ENCODE measurements at places on chromosomes 13 and 19.
A peak's percentile ranks its signal among the peaks of the same experiment; 100 is the strongest.

GRCh38 chr13:97324115-97324514, 102.0 kb downstream of the MBNL2 start:
- DNase-seq = no peak

- no peak for DNase-seq
These were observed 319 bp downstream of the NKG7 start for GRCh38 chr19:51372021-51372648.

DNA sequence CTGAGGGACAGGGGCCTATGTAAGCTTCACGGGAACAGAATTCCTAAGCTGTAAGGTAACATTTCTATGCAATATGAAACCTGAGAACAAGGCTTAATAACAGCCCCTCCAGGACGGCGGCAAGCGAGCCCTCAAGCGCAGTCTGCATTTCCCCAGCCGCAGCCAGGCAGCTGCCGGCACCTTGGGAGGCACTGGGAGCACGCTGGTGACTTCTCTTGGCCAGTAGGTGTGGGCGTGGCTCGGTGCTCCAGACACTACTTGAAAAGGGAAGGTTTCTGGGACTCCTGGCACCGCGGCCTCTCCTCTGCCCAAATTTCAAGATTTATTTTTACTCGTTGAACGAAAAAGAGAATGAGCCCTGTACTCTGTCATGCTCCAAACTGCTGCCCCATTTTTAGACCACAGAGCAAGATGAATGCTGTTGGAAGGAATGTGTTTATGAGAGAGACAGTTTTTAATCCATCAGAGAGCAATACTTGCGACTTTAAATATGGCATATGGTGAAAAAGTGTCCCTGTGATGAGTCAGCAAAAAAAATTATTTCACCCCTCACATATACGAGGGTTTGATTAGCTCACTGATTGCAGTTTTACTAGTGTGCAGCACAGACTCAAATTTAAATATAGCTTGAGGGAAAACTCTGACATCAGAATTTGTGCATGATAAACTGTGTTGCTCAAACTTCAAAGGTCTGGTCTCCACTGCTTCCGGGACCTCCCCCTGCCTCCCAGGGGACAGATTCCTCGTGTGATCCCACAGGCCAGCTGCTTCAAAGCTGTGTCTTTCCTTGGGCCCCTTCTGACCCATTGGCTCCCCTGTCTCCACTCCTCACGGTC, 81.2 kb downstream of the COL4A2 start:
- DNase-seq = no peak

- peak; percentile 24 for DNase-seq
These were observed 222.4 kb downstream of the NBEA start for GRCh38 chr13:35164324-35164932.

- DNase-seq = no peak
These were observed 109.2 kb upstream of the USP29 start for GRCh38 chr19:57010541-57010940.

GRCh38 chr19:38736413-38737280, 7.6 kb downstream of the CAPN12 start:
- no peak for DNase-seq

- DNase-seq = peak; percentile 72
These were observed 35.2 kb downstream of the SLC15A1 start for GRCh38 chr13:98717256-98717655.

- no peak for DNase-seq
These were observed 25.3 kb downstream of the TRPM4 start for GRCh38 chr19:49182848-49183375.

DNA sequence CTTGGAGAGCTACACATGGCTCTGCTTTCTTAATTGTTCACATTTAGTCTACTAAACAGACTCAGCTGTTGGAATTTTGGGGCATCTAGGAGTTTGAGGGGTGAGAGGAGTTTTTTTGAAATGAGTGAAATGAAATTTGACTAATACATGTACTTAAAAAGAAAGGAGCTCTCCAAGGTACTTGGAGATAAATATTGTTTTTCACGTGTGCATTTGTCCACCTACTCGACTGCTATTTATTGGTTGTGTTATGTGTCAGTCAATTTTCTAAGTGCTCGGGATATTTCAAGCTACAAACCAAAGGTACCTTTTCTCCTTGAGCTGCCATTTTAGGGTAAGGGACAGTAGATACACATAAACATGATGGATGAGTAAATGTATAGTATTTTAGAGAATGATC, 697.0 kb downstream of the LIG4 start:
- no peak for DNase-seq

- DNase-seq = no peak
These were observed 612.1 kb downstream of the TBC1D4 start for GRCh38 chr13:74869846-74870245.

- DNase-seq = no peak
These were observed 15.6 kb downstream of the CLDN10 start for GRCh38 chr13:95568131-95568530.

- DNase-seq = no peak
These were observed 20.0 kb downstream of the SIN3B start for GRCh38 chr19:16849168-16849567.

- no peak for DNase-seq
These were observed 113.1 kb downstream of the PCDH9 start for GRCh38 chr13:67117010-67117550.

Data from kidney glomerular epithelial cell (primary cell).